ENCODE measurements at places on chromosomes 7 and 10.

DNA sequence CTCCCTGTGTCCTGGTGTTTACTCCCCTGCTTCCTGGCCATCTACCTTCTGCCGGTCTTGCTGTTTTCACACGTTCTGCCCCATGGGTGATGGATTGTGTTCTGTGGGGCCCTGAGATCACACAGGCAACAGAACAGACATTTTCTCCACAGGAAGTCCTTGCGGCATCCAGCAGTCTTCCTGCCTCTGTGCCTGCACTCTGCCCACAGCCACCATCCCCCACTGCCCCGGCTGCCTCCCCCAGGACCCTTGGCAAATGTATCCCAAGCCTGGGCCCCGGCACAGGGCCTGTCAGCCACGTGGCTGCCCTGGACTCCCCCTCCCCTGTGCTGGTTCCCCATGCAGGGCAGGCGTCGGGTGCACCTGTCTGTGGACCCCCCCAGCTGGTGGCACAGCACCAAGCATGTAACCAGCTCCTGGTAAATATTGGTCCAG lies 184.2 kb downstream of the WDR37 start:
- no peak for DNase-seq

- DNase-seq, result no peak
Measured at GRCh38 chr7:105284014-105284413, 104.7 kb downstream of the SRPK2 start.

DNA sequence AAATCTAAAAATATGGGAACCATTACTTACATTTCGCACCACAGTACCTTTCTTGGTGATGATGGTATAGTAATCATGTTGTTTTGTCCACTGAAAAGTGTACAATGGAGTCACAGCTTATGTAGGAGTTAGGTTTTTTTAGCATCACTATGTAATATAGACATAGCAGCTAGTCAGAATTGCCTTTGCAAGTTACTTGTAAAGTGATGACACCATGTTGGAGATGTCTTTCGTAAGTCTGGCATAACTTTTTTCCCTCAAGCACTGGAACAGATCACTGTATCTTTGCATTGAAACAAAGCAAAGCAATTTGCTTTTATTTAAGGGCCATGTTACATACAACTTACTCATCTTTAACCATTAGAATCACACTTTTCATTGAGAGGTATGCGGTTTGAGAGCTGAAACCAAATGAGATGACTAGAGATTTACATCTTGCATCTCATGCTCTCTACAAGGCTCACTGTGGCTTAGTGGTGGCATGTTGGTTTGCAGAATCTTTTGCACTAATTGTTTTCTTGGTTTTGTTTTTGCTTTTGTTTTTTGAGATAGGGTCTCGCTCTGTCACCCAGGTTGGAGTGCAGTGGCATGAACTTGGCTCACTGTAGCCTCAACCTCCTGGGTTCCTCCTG lies 18.3 kb downstream of the UBN2 start:
- no peak for DNase-seq

- DNase-seq, result no peak
Measured at GRCh38 chr7:112362053-112362650, 88.1 kb upstream of the IFRD1 start.

DNA sequence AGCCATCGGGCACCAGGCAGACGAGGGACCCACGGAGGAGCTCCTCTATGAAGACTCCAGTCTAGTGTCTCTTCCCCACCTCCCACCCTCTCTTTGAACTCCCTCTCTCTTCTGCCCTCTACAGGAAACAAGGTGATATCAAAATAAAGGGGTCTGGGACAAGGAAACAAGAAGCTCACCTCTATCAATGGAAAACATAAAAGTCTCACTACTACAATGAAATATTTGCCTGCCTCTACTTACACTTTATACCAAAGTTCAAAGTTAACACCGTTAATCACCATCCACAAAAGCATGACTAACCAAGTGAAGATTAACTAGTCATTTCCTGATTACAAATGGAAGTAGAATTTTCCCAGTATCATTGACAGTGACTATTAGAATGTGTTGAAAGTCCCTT lies 82.2 kb downstream of the PARD3 start:
- peak; percentile 44 for DNase-seq

DNA sequence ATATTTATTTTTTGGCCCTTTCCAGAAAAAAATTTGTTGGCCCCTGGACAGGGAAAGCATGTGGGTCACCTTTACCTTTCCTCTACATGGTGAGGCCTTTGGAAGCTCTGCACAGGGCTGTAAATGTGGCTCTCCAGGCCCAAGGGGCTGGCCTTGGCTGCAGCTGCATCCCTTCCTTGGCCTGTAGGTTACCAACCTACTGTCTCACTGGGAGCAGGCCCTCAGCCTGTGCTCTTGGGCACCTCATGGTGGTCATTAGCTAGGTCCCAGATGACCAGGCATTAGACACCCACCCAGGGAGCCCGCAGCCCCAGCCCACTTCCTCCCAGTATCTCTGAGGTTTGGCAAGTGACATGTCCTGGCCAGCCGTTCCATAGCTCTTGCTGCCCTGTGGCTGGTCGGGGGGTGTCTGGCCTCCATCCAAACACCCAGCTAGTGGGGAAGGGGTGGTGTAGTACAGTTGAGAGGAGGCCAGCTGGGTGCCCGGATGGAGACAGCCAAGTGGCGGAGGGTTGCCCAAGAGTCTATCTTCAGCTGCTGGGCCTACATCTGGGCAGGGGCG lies 7.1 kb upstream of the CPA5 start:
- no peak for DNase-seq

GRCh38 chr7:39647816-39648215 lies 24.4 kb downstream of the RALA start:
- no peak for DNase-seq

DNA sequence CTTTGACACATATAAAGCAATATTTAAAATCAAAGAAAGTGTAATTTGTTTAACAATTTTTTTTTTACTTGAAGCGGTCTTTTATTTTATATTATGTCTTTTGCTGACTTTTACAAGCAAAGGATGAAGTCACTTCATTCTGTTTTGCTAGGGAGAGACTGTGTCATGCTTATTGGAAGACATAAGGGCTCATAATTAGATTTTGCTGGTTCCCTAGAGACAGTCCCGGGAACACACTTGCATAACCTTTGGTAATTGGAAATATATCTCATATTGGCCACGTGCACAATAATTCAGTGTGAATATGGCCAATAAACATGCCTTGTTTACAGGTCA lies 448 bp upstream of the NET1 start:
- DNase-seq, result no peak

GRCh38 chr10:15370212-15370855 lies 755 bp downstream of the FAM171A1 start:
- no peak for DNase-seq

- no peak for DNase-seq
Measured at GRCh38 chr10:48705401-48705938, 20.8 kb downstream of the WDFY4 start.

DNA sequence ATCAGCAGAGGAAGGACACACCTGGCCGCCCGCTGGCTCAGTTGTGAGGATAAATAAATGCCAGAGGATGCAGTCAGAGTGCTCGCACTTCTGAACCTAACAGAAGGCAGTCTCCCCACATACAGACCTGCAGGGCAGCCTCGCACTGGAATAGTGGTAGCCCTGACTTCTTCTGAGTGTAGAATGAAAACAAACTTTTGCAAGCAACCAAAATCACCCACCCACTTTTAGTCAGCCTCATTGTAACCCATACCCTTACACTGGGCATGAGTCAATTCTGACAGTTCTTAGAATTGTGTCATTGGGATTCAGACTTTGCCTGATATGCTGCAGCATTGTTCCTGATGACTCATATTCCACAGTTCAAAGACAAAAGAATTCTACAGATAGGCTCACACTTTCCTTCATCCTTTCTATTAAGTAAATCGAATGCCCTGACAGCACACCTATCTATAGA lies 167.0 kb upstream of the CDK1 start:
- DNase-seq, result peak; percentile 31

- DNase-seq, result no peak
Measured at GRCh38 chr10:103563231-103564115, 70.0 kb downstream of the NEURL1 start.

- DNase-seq, result no peak
Measured at GRCh38 chr10:126270111-126270510, 118.2 kb downstream of the ADAM12 start.

DNA sequence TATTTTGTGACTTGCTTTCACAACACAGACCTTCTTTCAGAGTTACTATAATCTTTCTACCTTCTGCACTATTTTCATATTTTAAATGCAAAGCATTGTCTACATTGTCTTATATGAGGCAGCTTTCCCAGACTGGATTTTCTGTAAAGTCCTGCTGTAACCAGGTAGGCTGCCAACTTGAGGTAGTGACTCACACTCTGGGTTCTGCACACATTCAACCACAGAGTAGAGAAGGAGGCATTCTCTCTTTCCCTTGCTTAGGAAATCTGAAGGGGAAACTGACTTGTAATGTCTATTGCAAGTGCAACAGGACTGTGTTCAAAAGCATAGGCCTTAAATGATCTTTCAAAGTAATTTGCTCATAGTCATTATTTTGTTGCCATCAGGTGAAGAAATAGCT lies 461.4 kb downstream of the GRM8 start:
- no peak for DNase-seq

DNA sequence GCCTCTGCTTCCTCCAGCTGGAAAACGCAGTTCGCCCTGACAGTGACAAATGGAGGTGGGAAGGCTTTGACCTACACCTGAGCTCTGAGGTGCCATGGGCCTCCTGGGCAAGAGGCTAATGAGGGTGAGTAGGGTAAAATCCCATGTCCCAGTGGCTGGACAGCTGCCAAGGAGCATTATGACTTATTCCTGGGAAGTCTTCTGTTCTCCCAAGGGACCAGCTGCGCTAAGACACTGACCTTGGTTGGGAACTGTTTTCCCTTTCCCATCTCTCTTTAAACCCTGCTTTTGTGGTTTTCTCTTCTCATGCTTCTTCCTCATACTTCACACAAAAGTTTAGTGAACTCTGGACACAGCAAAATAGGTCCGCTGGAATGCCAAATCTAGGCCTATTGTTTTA lies 72.6 kb downstream of the COPG2 start:
- DNase-seq, result peak; percentile 3

GRCh38 chr7:51067258-51067657 lies 249.4 kb downstream of the COBL start:
- no peak for DNase-seq

- no peak for DNase-seq
Measured at GRCh38 chr7:100059251-100059739, 9.7 kb downstream of the ZSCAN21 start.

DNA sequence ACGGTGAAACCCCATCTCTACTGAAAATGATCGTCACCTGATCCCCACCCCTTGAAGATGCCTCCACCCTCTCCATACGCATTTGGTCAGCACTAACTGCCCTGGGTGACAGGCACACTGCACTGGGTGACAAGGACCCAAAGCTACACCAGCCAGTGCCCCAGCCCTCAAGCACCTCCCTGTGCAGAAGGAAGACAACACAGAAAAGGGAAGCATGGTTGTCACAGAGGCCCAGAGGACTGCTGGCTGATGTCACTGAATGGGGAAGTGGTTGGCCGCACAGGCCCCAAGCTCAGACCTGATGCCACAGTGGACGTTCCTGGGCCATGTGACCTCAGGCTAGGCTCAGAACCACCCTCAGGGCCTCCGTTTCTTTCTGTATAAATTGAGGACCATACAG lies 4.2 kb upstream of the PILRA start:
- no peak for DNase-seq

- no peak for DNase-seq
Measured at GRCh38 chr10:132263866-132264265, 43.9 kb downstream of the STK32C start.

DNA sequence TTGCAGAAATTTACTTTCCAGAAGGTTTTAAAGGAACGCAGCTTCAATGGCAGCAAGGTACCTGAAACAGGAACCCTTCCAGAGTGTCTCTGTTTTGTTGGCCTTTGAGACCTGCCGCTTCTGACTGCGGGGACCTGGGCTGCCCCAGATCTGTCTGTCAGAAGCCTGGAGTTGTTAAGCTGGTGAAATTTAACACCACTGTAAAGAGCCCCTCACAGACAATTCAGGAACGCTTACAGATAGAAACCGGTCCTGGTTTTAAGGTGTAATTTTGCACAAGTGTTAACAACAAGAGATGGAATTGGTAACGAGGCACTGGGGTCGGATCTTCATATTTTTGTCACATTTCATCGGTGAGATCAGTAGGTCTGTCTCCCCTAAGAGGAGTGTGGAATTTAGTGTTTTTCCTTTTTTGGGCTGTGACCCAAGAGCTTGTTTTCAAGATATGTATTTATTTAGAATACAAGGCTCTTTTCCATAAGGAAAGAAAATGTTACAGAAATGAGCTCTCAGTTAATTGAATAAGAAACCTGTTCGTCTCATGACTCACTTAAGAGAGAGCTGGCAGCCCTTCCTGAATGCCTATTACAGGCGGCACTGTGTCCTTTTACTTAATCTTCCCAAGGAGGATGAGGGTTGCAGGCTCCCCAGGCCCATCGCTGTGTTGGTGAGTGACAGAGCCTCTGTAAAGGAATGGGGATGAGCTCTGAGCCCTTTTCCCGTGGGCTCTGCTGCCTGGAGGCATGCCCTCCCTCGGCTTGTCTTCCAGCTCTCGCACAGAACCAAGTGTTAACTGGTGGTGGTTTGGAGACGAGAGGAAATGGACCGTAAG lies 168.7 kb downstream of the CUX1 start:
- no peak for DNase-seq

DNA sequence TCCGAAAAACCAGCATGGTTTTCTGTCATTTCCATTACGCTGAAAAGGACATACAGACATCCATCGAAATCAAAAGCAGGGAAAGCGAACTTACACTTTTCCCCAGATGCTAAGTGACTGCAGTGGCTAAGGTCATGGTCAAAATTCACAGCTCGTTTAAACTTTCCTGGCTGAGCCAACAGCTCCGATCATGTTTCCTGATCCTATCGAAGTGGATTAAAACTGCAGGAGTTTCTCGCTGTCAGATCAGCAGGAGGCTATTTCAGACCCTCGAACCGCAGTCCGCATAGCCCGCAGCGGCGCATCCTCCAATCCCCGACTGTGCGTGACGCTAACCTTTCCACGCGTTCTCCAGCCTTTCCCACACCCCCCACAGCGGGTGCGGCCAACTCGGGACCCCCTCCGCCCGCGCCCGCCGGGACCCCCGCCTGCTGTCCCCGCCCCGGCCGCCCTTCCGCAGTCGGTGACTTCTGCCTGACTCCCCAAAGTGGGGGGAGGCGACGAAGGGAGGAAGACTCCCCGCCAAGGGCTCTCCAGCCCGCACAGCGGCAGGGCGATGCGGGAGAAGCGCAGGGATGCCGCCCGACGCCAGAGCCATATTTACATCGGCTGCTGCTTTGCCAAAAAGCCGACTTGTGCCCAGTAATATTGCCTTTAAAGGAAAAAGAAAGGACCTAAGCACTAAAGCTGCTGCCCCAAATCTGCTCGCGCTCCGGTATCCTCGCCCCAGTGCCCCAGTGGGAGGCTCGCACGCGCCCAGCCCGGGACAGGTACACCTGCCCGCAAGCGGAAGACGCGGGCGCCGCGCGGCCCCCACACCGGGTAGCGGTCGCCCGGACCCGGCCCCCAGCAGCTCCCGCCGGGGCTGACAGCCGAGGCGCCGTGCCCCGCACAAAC lies 1.2 kb downstream of the PIP4K2A start:
- no peak for DNase-seq
